ENCODE measurements at places on chromosomes 3 and 15.

GRCh38 chr15:51048308-51048707 is 46.4 kb downstream of the TNFAIP8L3 start:
- DNase-seq, result no peak

DNA sequence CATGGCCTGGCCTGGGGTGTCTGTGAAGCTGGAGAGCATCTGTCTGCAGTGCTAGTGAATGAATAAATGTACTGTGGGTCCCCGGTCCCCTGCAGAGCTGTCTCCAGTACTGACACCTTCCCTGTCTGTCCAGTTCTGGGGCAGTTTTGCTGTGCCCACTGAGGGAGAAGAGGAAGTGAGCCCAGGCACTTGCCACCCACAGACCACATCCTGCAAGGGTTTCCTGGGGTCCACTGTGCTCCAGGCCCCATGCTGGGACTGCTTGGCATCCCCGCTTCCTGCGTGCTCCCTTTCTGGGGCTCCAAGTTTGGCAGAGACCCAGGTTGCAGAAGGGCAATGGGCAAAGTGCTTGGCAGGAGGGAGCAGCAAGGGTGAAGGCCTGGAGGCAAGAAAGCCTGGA is 4.9 kb upstream of the SLC6A6 start:
- DNase-seq, result no peak

DNA sequence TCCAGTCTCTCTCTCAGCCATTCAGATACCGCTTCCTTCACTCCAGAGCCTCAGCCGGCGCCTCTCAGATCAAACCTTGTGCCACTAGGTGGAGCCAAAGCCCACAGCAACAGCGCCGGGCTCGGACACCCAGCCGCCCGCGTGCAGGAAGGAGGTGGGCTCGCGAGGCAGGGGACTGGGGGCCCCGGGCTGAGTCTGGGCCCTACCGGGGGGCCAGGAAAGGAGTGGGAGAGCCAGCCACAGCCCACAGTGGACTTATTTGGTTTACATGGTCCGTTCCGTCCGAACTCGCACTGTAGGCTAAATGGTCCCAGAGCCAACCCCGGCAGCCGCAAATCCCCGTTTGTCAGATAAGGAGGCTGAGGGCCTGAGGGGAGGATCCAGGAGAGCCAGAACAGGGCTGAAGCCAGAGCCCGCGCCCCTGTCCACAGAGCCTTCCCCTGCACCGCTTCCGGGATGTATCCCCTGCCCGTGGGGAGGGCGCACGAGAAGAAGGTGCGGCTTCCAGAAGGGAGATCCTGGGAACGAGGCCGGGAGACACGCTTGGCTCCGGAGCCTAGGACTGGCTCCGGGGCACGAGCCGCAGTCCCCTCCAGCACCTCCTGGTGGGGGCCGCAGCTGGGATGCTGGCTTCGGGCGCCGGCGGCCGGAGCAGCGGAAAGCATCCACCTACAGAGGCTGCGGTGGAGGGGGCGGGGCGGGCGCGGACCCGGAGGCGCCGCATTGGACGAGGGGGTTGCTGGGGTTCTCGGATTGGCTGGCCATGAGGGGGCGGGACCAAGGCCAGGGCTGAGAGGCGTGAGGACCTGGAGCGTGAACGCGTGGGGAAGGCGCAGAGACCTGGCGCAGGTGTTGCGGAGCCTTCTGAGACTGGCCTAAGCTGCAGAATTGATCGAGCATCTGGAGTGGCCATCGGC is 6.5 kb upstream of the CYP11A1 start:
- peak; percentile 98 for DNase-seq

GRCh38 chr3:127395663-127396355 is 108.0 kb upstream of the PRR20G start:
- peak; percentile 36 for DNase-seq

DNA sequence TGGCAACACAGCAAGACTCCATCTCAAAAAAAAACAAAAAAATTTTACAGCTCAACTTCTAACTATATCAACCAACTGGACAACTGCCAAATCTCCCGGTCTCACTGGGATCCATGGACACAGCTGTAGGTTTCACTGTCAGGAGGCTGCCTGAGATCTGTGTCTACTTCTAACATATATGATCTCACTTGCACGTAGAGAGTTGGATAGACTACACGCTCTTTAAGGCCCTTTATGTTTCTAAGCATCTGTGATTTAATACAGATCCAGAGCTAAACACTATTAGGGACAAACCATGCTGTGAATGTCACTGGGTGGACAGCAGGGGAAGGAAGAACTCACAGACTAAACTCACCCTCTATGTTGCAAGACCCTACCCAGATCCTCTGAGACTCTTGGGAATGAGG is 13.0 kb upstream of the APOD start:
- no peak for DNase-seq

DNA sequence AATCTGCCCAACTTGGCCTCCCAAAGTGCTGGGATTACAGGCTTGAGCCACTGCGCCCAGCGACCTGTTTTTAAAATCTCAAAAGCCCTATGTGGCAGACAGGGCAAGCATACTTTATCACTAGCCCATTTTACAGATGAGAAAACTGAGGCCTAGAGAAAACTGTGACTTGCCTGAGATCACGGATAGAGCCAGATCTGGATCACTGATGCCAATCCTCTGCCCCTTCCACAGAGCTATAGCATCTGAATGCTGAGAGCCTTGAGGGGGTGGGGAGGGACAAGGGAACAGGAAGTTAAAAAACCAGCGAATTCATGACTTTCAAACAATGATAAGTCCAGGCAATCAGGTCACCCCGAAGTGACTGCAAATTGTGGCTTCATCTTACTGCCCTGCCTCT is 7.3 kb downstream of the ANKRD63 start:
- DNase-seq, result no peak

DNA sequence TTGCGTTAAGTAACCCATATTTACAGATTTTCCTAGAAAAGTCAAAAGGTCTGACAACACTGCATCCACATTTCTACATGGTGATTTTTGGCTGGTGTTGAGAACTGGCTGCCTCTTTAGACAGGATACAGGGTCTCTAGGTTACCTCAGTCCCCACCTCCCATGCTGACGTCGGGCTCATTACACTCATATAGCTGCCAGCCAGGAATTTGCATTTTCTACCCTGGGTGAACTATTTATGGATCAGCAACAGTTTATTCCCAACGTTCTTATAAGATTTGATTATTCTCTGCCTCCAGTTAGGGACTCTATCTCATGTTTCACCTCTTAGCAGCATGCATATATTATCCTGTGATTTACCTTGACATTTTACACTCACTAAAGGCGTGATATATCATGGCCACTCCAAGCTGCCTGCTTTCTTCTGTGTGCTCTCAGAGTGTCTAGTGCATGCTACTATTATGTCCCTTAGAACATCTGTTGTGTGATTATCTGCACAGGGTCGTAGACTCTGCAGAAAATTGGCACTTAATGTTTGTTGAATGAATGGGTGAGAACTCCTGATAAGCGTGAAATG is 49.0 kb downstream of the CLDN11 start:
- DNase-seq, result no peak

DNA sequence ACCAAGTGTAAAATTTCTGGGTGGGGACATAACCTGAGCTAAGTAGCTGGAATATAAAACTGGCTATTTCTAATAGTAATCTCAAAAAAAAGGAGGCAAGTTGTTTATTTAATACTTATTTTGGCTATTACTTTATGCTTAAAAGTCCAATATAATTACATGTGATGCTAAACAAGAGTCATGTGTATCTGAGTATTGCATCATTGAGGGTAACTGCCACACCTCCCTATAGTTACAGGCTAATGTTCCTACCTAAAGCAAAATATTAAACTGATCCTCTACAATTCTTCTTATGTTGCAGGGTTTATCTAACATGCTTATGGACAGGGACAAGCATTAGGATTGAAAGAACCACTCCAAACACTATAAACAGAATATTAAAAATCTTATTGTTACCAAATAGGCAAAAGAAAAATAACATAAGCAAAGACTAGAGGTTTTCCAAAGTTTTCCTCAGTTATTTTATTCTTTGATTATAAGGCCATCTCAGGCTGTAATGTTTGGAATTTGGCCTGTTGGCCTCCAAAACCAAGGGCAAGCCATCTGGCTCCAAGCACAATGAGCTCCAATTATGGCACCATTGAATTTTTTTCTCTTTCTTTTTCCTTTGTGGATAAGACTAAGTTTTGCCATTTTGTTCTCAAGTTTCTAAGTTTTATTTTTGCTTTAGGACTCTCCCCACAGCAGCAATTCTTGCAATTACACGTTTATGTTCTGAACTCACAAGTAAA is 75.8 kb upstream of the ABI3BP start:
- DNase-seq, result no peak

GRCh38 chr3:49903451-49904424 is at the start of gene MST1R:
Gene MST1R (minus strand): TSS chr3:49903873. CDS start chr3:49903609, 264 bp downstream.
- peak; percentile 98 for DNase-seq

- DNase-seq, result no peak
These were observed 1.5 kb downstream of the OR5H14 start for GRCh38 chr3:98148751-98149150.

- DNase-seq, result no peak
These were observed 44.1 kb downstream of the RARB start for GRCh38 chr3:25472153-25472552.

DNA sequence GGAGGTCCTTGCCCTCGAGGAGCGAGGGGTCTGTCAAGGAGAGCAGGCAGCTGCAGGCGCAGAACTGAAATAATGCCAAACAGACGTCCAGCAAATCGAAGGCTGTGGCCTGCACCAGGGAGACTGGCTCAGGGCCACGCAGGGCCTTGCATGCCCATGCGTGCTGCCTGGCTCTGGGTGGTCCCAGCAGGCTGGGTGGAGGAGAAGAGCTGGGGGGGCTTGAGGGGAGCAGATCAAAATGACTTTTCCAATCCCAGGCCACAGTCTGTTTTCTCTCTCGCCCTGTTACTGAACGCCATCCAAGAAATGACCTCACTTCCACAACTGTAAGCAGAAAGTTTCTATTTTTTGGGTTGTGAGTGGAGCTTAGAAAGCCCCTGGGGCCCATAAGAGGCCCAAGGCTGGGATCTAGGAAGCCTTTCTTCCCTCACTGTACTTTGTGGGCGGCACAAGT is 96.9 kb upstream of the RPL32 start:
- DNase-seq, result no peak

GRCh38 chr3:1235526-1236120 is 142.8 kb downstream of the CNTN6 start:
- peak; percentile 6 for DNase-seq

- DNase-seq, result peak; percentile 52
These were observed 106.8 kb upstream of the IL12A start for GRCh38 chr3:159881828-159882309.

- peak; percentile 34 for DNase-seq
These were observed 94.7 kb downstream of the LINGO1 start for GRCh38 chr15:77538027-77538451.

DNA sequence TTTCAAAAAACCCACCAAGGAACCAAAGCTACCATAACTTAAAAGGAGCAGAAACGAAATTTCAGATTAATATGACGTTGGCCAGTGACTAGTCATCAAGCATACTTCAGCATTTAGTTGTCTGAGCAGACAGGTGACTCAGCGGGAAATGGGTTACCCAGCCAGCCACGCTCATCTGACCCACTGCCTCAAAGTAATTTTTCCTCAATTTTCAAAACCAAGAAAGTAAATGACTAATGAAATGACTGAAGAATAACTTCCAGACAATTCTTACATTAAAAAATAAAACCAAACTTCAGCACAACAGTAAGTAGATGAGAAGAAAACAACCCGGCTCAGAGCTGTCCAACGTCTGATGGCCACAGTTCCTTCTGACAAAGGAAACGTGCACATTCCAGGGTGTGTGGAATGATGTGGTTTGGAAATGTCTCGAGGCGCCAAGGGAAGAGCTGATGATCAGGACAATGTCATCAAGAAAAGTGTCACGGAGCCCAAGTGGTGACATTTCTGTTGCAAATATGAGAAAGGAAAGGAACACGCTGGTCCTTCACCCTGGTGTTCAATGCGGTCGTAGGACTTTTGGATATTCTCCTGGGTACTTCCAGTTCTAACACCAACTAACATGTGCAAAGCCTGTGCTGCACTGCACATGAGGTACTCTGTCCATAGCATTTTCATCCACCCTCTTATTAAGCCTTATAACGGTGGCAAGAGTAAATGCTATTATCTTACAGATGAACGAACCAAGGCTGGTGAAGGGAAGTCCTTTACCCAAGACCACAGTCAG is 79.1 kb downstream of the FOXP1 start:
- no peak for DNase-seq

DNA sequence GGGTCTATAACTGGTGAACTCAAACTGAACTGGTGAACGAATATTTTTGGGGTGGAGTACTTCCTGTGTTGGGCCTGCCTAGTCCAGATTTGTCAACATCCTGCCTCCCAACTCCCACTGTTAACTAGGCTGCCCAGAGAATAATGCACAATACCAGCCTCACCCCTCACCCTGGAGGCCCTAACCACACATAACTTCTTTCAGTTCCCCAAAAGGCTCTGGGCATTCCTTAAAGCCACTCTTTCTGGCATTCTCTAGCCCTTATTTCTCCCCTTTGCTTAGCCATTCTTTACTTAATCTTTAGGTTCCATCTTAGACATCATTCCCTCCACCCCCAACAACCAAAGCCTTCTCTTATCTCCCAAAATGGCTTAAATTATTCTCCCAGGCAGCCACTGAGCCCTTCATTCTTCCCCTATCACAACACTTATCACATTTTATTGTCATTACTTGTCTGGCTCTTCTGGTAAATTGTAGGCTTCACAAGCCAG is 9.1 kb upstream of the SEC11A start:
- no peak for DNase-seq

- peak; percentile 17 for DNase-seq
These were observed 43.0 kb downstream of the RAD54L2 start for GRCh38 chr3:51581524-51581923.

GRCh38 chr3:140341203-140341602 is 336.7 kb upstream of the TRIM42 start:
- DNase-seq, result no peak
